ENCODE measurements at places on chromosomes 5 and 9. TPM values are rescaled to one million over a fixed set of nuclear protein-coding genes. Genes with fewer than 3 reads are reported as not detected.

GRCh38 chr5:149310947-149311658 is 34.2 kb upstream of the GRPEL2 start:
- no peak for DNase-seq
- H3K27ac ChIP-seq, result no peak overlapping the region
- H3K4me3 ChIP-seq, result no peak overlapping the region
- H3K27me3 ChIP-seq, result no peaks in the 10 kb centered on the region

DNA sequence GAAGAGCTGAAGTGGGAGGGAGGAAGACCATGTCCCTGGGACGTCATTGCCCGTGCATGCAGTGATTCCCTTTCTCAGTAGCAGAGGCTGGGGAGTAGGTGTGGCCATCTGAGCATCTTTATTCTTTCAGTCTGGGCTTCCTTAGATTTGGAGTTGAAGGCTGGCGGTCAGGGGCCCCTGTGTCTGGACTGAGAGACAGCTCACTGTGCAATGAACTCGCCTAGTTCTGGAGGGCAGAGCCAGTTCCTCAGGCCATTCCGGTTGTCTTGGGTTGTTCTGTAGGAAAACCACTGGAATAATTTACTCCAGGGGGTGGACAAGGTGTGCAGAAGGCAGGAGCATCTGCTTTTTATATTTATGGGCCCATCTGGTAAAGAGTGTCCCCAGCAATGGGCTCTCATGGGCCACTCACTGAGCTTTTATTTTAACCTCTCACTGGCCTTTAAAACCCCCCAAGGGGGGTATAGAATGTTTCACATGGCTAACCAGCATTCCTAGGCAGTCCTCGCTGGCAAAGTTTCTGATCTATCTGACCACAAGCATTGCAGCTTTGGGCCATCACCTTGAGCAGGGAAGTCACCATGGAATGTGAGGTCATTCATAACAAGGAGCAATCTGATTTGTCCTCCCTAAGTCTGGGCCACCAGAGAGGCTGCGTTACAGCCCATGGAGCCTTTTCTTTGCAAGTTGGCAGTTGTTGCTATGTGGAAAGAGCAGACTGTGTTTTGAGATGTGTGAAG is 9.2 kb downstream of the STC2 start:
- H3K4me1 ChIP-seq, result no peaks in the 10 kb centered on the region
- H3K36me3 ChIP-seq, result no peaks in the 10 kb centered on the region
- H3K4me3 ChIP-seq, result no peak overlapping the region
- no peaks in the 10 kb centered on the region for H3K27me3 ChIP-seq
- no peak overlapping the region for H3K27ac ChIP-seq
- no peak for DNase-seq

DNA sequence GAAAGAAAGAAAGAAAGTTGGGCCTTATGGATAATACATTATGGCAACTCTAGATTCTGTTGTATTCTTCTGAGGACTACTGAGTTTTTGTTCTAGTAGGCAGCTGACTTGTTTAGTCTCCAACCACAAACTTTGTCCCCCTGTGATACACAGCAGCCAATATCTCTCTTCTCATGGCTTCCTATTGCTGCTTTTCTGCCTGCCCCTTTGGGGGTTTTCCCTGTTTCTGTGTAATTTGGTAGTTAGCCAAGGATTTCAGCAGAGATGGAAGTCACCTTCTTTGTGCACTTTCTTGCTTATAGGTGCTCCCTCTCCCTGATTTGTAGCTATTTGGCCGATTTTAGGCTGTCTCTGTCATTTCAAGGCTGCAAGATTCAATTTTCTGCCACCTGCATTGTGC is 109.6 kb downstream of the FGF1 start:
- DNase-seq, result no peak
- H3K27me3 ChIP-seq, result no peaks in the 10 kb centered on the region
- no peaks in the 10 kb centered on the region for H3K36me3 ChIP-seq
- H3K27ac ChIP-seq, result no peak overlapping the region

DNA sequence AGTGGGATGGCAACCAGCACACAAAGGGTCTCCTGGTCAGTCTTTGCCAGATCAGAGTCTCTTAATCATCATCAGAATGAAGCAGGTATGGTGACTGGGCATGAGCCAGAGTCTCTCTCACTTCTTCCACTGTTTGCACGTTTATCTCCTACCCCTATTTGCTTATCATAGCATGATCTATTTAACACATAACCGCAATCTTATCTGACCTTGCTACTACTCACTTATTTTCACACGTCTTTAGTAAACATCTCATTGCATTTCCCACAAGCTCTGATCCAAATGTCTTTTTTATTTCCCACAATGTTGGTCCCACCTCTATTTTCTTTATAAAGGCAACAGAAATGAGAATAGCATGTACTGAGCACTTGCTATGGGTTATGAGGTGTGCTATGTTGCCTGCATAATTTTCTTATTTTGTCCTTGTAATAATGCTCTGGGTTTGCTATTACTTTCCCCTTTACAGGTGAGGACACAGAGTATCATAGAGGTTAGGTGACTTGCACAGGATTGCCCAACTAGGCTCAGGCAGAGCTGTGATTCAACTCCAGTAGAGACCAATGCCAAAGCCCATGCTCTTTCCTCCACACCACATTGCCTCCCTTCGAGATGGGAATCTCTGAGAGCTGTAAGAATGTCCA is 39.7 kb upstream of the IL7R start:
- H3K27me3 ChIP-seq, result no peaks in the 10 kb centered on the region
- H3K4me1 ChIP-seq, result no peaks in the 10 kb centered on the region
- no peak overlapping the region for H3K27ac ChIP-seq
- no peak overlapping the region for H3K4me3 ChIP-seq
- no peak for DNase-seq
- no peaks in the 10 kb centered on the region for H3K36me3 ChIP-seq

DNA sequence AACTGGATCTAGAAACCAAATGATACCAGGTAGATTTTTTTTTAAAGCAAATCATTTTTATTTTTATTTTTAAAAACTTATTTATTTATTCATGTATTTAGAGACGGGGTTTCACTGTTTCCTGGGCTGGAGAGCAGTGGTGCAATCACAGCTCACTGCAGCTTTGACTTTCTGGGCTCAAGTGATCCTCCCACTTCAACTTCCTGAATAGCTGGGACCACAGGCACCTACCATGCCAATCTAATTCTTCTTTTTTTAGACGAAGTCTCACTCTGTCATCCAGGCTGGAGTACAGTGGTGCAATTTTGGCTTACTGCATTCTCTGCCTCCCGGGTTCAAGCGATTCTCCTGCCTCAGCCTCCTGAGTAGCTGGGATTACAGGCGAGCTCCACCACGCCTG is 41.3 kb upstream of the CDK20 start:
- no peak for DNase-seq
- H3K36me3 ChIP-seq, result no peaks in the 10 kb centered on the region
- H3K27me3 ChIP-seq, result no peaks in the 10 kb centered on the region
- no peak overlapping the region for H3K27ac ChIP-seq
- H3K4me1 ChIP-seq, result no peaks in the 10 kb centered on the region

DNA sequence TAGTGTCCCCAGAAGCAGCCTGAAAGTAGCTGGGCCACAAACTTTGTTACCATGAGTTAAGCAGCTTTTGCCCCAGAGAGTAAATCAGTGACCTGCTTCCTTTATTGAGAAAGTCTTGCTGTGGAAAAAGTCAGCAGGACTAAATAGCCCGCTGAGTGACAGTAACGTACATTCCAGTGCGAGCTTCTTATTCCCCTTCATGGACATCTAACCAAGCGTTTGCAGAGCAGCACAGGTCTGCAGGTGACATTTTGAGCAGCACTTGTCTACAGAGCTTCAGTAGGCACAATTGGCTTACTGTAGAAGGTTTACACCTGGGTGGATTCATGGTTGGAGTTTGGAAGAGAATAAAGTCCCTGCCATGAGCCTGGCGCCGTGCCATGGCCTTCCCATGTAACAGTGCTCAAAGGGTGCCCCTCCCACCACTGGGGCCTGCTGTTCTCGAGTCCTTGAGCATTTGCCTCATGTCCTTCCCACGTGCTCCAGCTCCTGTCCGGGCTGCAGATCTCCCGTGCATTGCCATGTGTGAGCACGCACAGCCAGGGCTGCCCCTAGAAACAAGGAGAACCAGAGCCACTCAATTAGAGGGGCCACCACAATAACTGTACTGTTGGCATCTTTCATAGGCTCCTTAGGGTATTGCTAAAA is 41.3 kb upstream of the GRHPR start:
- peak; percentile 24 for DNase-seq
- no peaks in the 10 kb centered on the region for H3K27me3 ChIP-seq
- peaks cover 95% of the 10 kb centered on the region for H3K4me1 ChIP-seq
- peak overlapping the region; percentile 90 for H3K27ac ChIP-seq

Gene EPB41L4A
- total RNA-seq, result 12.9 TPM

Gene GOLM1
- total RNA-seq, result 0.46 TPM

GRCh38 chr5:97009212-97009898 is 73.5 kb downstream of the LNPEP start:
- H3K4me1 ChIP-seq, result peaks cover 23% of the 10 kb centered on the region

GRCh38 chr5:115150512-115150911 is 19.2 kb downstream of the TRIM36 start:
- H3K4me3 ChIP-seq, result no peak overlapping the region
- H3K4me1 ChIP-seq, result no peaks in the 10 kb centered on the region
- no peak overlapping the region for H3K27ac ChIP-seq

Gene C5orf58
- not detected for total RNA-seq

DNA sequence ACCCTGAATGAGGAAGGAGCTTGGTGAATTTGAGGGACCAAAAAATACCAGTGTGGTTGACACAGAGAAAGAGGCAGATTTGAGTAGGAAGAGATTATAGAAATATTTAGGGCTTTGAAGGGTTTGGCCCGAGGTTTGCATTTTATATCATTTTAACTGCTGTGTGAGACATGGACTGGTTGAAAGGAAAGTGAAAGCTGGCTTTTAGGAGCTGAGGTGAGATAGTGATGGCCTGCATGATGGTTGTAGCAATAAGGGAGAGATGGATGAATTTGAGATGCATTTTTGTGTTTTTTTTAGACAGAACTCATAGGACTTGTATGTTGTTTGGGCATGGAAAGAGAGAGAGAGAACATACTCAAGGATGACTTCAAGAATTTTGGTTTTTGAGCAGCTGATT is 21.7 kb downstream of the FER start:
- DNase-seq, result no peak
- no peaks in the 10 kb centered on the region for H3K36me3 ChIP-seq
- H3K27ac ChIP-seq, result no peak overlapping the region

GRCh38 chr9:91771027-91771426 is 179.0 kb downstream of the ROR2 start:
- H3K27me3 ChIP-seq, result peaks cover 15% of the 10 kb centered on the region
- no peak overlapping the region for H3K27ac ChIP-seq
- DNase-seq, result no peak
- no peaks in the 10 kb centered on the region for H3K36me3 ChIP-seq
- H3K4me3 ChIP-seq, result no peak overlapping the region

Gene FIBCD1
- not detected for total RNA-seq

Gene CTXN3
- not detected for total RNA-seq

GRCh38 chr9:116661037-116661954 is 25.8 kb upstream of the TRIM32 start:
- no peaks in the 10 kb centered on the region for H3K36me3 ChIP-seq
- H3K4me1 ChIP-seq, result no peaks in the 10 kb centered on the region
- no peak overlapping the region for H3K4me3 ChIP-seq
- no peaks in the 10 kb centered on the region for H3K27me3 ChIP-seq

DNA sequence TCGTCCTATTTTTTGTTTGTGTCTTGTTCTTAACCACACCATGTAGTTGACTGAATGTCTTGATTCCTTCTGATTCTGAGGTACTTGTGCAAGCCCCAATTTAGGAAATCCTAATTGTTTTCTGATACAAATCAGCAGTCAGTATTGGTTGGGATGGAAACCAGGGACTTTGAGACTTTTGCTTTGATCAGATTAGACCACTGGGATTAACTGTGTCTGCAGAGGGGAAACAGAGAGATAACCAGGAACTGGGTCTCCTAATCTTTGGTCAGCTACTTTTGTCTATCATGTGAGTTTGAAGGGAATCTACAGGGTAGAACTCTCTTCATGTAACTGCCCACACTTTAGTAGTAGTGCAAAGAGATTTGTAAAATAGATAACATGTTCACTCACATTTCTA is 173.8 kb upstream of the POC5 start:
- no peak overlapping the region for H3K27ac ChIP-seq
- no peak for DNase-seq
- H3K27me3 ChIP-seq, result no peaks in the 10 kb centered on the region
- H3K4me3 ChIP-seq, result no peak overlapping the region
- H3K36me3 ChIP-seq, result no peaks in the 10 kb centered on the region

GRCh38 chr5:17206021-17206420 is 11.4 kb upstream of the BASP1 start:
- H3K4me1 ChIP-seq, result no peaks in the 10 kb centered on the region
- DNase-seq, result no peak
- no peak overlapping the region for H3K27ac ChIP-seq
- no peaks in the 10 kb centered on the region for H3K36me3 ChIP-seq

Gene IL9
- total RNA-seq, result not detected

Gene ANKRD20A1
- 1.3 TPM for total RNA-seq

DNA sequence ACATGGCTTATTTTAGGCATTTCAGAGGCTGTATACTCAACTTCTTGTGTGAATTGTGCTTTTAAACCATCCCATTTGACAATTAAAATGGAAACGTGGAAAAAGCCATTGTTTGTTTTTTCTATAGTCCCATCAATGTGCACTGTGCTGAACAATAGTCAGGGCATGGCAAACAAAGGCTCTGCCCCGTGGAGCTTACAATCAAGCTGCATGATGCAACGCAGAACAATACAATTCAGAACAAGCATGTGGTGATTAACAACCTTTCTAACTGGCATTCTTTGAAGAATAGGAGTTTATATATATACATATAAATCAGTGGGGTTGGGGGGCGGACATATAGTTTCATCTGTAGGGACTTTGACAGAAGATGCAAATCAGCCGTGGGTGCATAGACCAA is 2125.4 kb upstream of the WWC1 start:
- DNase-seq, result no peak
- no peak overlapping the region for H3K27ac ChIP-seq
- H3K4me1 ChIP-seq, result no peaks in the 10 kb centered on the region
- H3K4me3 ChIP-seq, result no peak overlapping the region
- no peaks in the 10 kb centered on the region for H3K36me3 ChIP-seq

Gene TMEM215
- total RNA-seq, result not detected

Gene GLT6D1
- total RNA-seq, result 0.19 TPM

DNA sequence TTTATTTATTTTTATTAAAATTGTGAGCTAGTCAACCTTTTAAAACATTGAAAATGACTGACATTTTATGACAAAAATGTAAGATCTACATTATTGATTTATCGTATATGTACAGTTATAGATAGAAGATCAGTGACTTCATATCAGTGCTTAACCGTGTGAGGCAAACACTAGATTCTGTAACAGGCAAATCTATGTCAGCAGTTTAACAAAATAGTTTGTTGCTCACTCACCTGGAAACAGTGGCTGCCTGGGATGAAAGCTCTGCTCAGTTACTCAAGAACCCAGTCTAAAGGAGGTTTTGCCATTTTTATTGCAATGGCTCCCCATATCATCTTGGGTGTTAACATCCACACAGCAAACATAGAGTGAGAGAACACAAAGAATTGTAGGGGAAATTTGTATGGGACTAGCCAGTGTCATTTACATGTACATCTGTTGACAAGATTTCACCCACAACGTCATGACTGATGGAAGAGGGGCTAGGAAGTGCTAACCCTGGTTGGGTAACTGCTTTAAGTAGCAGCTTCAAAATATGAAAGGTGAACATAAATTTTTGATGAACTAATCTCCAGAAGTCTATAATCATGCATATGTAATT is 49.0 kb downstream of the SGCD start:
- no peaks in the 10 kb centered on the region for H3K27me3 ChIP-seq
- no peak overlapping the region for H3K4me3 ChIP-seq
- no peak overlapping the region for H3K27ac ChIP-seq
- H3K36me3 ChIP-seq, result no peaks in the 10 kb centered on the region
- peak; percentile 10 for DNase-seq

Gene GABRA6
- not detected for total RNA-seq

Data from B cell (primary cell).